ENCODE measurements at places on chromosomes 13 and 19.

DNA sequence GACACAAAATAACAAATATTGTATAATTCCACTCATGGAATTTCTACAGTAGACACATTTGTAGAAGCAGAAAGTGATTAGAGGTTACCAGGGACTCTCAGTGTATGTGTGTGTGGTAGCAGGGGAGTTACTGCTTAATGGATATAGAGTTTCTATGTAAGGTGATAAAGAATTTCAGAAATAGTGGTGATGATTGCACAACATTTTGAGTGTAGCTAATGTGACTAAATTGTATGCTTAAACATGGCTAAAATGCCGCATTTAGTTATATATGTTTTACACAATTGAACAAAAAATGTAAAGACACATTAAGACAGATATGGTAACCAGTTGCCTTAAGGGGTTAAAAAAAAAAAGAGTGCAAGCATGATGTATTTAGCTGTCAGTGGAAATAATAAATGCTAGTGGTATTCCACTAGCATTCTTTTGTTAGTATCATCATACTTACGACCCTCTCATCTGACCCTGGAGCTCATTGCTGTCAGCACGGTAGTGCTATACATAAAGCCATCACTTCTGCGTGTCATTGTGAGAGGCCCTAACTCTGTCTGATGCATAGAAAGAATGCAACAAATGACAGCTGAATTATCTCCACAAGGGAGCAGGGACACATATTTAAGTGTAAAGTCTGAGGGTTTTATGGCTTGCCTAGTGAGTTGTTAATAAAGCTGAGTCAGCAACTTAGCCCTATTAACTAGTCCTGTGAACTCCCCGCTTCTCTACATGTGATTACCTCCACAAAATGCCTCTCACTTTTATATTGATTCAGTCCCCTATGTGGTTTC lies 134.1 kb upstream of the RXFP2 start:
- DNase-seq: no peak

- DNase-seq: no peak
These were observed 82.4 kb downstream of the PIBF1 start for GRCh38 chr13:72864142-72865011.

GRCh38 chr13:32811297-32811800 lies 204.9 kb upstream of the KL start:
- DNase-seq: no peak

GRCh38 chr19:46574533-46574932 lies 26.6 kb upstream of the CALM3 start:
- peak; percentile 12 for DNase-seq

- no peak for DNase-seq
These were observed 17.3 kb downstream of the HMGB1 start for GRCh38 chr13:30448441-30448840.

DNA sequence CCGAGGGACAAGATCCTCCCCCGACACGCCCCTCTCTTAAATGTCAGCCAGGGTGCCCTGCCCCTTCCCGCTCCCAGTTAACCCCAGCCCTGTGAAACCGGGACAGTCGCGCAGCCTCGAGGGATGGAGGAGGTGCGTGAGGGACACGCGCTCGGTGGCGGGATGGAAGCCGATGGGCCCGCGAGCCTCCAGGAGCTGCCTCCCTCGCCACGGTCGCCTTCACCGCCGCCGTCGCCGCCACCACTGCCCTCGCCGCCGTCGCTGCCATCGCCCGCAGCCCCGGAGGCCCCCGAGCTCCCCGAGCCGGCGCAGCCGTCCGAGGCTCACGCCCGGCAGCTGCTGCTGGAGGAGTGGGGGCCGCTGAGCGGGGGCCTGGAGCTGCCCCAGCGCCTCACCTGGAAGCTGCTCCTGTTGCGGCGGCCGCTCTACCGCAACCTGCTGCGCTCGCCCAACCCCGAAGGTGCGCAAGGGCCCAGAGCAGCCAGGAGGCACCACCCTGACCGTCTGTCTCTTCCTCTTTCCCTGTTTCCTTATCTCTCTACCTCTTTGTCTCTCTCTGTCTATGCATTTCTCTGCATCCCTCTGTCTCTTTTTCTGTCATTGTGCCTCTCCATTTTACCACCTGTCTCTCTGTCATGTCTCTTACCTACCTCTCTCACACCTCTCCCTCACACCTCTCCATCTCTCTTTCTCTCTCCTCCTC lies at the start of gene NCCRP1:
Gene NCCRP1 (plus strand): TSS at position 105 of the 703 bp plus-strand sequence. CDS start 19 bp downstream, at position 124.
- DNase-seq: no peak

DNA sequence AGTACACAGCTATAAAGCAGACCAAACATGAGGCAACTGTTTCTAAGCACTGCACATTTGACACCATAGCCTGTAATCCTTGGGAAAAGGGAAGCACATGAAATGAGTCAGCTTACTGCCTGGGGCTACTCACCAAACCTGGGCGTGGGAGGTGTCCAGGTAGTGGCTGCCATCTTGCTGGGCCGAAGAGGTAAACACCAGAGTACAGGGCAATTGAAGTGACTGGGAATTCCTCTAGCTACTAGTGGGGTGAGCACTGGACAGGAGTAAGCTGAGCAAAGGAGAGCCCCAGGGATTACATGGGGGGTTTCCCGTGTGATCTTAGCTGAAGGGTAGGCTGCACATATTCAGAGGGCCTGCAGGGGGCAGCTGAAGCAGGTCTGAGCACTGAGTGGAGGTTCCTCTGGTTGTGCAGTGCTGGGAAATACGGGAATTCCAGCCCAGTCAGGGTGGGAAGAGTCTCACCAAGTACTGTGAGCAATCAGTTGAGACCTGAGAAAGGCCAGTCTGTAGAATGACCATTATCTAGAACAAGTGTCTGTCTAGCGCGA lies 140.5 kb downstream of the SLC7A1 start:
- no peak for DNase-seq

- no peak for DNase-seq
These were observed 12.1 kb downstream of the UFM1 start for GRCh38 chr13:38361542-38362262.

- peak; percentile 25 for DNase-seq
These were observed 536 bp downstream of the UBA2 start for GRCh38 chr19:34428549-34429285.

DNA sequence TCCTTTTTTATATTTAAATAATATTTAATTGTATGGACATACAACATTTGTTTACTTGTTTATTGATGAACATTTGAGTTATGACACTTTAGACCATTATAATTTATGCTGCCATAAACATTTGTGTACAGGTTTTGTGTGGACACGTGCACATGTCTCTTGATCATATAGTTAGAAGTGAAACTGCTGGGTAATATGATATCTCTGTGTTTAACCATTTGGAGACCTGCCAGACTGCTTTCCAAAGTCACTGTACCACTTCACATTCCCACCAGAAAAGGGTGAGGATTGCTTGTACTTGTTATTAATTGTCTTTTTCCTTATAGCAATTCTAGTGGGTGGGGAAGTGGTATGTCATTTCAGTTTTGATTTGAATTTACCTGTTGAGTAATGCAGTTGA lies 145.6 kb upstream of the KLHL1 start:
- DNase-seq: no peak

DNA sequence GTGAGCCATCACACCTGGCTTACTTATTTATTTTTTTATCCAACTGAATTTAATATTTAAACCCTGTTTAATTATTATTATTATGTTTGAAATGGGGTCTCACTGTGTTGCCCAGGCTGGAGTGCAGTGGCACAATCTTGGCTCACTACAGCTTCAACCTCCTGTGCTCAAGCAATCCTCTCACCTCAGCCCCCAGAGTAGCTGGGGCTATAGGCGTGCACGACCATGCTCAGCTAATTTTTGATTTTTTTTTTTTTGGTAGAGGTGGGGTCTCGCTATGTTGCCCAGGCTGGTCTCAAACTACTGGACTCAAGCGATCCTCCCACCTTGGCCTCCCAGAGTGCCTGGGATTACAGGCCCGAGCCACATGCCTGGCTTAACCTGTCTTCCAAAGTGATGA lies 32.5 kb downstream of the SPTBN4 start:
- no peak for DNase-seq

DNA sequence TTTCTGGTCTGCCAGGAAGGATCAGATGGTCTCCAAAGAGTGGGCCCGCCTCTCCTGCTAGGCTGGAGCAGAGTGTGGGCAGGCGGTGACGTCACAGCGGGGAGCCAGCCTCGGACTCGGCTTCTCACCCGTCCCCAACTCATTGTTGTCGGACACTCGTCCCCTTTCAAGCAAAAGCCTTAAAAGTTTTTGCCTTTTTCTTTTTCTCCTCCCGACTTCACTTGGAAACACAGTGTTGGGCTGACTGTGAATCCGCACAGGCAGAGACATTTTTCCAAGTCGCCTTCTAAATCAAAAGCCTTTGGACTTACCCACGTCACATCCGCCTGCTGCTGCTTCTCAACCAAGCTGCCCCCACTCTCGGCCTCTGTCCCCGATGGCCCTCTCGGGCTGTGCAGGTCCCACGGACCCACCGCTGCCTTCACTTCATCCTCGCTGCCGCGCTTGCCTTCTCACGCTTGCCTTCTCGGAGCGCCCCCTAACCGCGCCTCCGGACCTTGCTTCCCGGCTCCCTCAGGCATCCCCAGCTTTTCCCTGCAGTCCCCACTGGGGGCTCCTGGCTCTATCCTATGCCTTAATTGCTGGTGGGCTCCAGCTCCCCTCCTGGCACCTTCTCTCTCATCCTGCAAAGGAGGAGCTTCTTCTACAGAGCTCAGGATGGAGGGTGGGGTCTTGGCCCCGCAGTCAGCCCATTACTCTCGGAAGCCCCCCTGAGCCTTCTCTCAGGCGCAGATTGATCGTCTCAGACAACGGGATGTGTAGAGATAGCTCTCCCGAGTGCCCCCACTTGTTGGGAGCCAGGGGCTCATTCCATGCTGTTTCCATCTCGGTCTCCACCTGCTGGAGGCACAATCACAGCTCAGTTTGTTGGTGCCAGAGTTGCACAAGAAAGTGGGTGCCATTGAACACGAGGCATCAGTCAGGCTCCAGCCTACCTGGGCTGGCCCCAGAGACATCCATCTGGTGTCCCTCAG lies 3.9 kb upstream of the ZNF135 start:
- DNase-seq: no peak

GRCh38 chr13:51961493-51962403 lies 49.5 kb downstream of the ATP7B start:
- DNase-seq: no peak

GRCh38 chr19:542173-542866 lies 1.5 kb upstream of the GZMM start:
- no peak for DNase-seq

- DNase-seq: peak; percentile 72
These were observed 10.4 kb upstream of the TYK2 start for GRCh38 chr19:10390652-10391286.

DNA sequence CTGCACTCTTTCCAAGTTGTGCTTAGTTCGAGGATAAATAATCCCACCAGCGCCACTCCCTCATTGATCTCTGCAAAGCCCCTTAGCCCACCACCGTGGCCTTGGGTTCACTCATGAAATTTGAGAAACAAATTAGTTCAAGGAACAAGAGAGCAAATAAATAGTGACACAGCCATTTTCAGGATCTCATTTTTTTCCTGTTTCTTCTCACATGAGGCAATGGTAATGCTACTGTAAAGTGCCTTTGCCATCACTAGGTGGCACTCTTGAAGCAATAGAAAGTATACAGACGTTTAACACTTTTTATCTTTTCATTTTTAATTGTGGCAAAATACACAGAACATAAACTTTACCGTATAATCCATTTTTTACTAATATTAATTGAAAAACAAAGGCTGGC lies 76.8 kb upstream of the ZNF835 start:
- DNase-seq: no peak

DNA sequence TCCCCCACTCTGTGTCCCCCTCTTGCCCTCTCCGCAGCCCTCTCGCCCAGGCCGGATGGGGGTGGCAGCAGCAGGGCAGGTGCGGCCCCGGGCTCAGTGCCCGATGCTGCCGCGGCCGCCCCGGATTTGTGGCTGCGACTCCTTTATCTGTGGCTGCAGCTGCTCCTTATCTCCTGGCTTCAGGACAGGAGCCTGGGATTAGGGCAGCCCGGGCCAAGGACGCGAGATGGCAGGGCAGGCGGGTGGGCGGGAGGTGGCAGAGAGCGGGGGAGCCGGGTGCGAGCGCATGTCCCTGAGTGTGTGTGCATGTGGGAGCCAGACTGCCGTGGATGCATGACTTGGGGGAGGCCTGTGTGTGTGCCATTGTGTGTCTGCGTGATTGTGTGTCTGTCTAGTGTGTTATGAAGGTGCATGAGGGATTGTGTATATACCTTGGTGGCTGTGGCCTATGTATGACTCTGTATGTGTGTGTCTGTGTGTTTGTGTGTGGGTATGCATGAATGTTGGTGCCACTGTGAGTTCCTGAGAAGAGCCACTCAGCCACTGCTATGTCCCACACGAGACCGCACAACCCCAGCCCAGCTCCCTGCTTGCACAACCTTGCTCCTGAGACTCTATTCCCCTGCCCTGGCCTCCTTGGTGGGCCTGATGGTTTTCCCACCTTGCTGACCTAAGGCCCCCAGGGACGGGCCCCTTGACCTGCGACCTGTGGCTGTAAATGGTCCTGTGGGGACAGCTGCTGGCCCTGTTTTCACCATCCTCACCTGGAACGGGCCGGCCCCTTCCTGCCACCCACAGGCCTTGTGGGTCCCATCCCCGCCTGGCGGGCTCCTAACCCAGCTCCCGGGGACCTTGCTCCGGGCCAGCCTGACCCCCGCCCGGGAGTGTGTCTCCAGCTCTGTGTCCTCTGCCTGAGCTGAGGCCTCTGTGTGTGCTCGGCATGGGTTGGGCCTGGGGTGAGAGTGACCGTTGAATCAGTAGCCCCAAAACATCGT lies 5.3 kb upstream of the NRTN start:
- DNase-seq: no peak

DNA sequence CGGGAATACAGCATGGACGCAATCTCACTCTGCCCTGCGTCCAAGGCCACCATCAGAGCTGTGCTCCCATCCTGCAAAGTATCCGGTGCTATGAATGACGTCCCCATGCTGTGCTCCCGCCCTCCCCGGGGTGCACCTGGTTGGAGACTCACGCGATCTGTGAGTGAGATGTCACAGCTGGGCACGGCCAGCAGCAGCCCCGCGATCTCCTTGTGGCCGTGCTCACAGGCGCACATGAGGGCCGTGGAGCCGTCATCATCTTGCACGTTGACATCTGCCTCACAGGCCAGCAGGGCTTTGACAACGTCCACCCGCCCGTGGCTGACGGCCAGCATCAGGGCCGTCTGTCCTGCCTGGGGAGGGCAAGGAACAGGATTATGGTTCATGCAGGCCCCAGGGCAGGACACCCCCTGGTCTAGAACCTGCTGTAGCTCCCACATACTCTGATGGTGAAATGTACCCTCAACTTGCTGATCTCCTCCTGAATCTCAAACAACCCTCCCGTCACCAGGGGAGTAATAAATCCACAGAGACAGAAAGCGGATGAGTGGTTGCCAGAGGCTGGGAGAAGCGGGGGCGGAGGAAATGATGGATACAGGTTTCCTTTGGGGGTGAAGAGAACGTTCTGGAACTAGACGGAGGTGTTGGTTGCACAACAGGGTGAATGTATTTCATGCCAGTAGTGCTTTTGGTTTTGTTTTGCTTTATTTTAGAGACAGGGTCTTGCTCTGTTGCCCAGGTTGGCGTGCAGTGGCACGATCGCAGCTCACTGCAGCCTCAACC lies 14.5 kb upstream of the SPC24 start:
- DNase-seq: no peak

- no peak for DNase-seq
These were observed at the start of gene HOOK2 for GRCh38 chr19:12774588-12775555. Gene HOOK2, minus strand, starts transcription at chr19:12775552. Its CDS starts 103 bp downstream, at chr19:12775449.

GRCh38 chr13:44734201-44734707 lies 158.1 kb upstream of the TSC22D1 start:
- DNase-seq: no peak

GRCh38 chr19:58284199-58284598 lies 5.4 kb downstream of the ZNF8 start:
- DNase-seq: no peak

GRCh38 chr13:32496599-32497160 lies 41.9 kb downstream of the N4BP2L2 start:
- DNase-seq: no peak
